Stimulated activated CD4-positive, alpha-beta T cell treated with anti-CD3 and anti-CD28 coated beads, Interleukin-15, amount 100 ng/mL, for 1 hour (primary cell): ENCODE measurements at places on chromosomes 1 and 21.

DNA sequence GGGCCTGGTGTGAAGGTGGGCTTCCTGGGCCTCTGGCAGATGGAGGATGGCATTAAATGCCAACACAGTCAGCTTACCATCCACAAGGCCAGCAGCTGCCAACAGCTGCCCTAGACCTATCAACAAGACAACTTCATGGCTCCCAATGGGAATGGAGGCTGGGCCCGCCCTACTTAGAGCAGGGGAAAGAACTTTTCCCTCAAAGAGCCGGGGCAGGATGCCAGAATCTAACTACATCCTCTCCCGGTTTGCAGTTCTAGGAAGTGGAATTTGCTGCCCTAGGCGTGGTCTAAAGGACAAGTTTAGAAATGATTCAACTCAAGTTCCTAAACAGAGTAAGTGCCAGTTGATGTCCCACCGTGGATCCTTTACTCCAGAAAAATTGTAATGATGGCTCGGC is 13.1 kb downstream of the ICMT start:
- DNase-seq = no peak

DNA sequence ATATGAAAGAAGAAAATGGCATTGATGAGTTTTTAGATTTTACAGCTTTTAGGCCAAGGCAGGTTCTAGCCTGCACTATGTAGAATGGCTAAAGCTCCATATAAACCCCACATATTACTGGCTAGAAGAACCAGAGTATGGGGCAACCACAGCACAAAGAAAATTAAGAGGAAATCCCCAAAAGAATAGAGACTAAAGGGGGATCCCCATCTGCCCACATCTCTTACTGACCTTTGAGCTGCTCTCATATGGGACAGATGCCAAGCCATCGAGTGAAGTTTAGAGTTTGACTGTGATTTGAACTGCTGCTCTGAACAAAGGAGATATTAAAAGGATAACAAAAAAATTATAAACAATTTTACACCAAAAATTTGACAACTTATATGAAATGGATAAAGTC is 102.2 kb upstream of the HAO2 start:
- no peak for DNase-seq

GRCh38 chr1:62362061-62362917 is 43.1 kb upstream of the KANK4 start:
- no peak for DNase-seq

DNA sequence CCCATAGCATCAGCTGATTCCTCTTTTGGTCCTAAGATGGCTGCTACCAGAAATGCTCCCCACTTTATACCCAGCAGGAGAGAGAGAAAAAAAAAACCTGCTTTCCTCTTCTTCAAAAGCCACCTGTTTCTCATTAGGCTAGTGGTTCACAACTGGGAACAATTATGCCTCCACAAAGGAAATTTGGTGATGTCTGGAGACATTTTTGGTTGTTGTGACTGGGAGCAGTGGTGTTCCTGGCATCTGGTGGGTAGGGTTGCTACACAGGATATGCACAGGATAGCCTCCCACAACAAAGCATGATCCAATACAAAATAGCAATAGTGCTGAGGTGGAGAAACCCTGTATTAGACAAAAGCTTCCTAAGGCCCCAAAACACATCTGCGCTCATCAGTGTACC is 38.5 kb upstream of the SGIP1 start:
- no peak for DNase-seq

GRCh38 chr1:107172450-107173170 is 31.8 kb downstream of the NTNG1 start:
- DNase-seq = no peak

- DNase-seq = no peak
Measured at GRCh38 chr1:51898090-51898734, 19.7 kb upstream of the NRDC start.

GRCh38 chr1:164320790-164321731 is 237.9 kb upstream of the PBX1 start:
- DNase-seq = no peak

- DNase-seq = no peak
Measured at GRCh38 chr1:26811708-26812107, 14.8 kb upstream of the ZDHHC18 start.

GRCh38 chr21:26148071-26148839 is 22.3 kb downstream of the APP start:
- DNase-seq = no peak

DNA sequence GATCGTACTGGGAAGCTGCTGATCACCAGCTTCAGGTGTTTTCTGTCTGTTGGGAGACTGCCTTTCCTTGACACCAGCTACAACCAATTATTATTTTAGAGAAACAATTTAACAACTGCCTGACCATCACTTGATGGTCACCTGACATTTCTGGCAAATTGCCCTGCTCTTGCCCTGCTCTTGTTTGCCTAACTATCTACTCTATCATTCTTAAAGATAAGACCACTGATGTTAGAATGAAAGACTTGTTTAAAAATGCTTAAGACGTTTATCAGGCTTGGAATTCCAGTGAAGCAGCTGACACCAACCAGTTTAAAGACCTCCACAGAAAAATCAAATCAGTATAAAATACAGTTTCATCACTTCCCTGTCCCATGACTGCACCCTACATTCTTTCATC is 423.3 kb upstream of the CAMK1G start:
- DNase-seq = no peak

DNA sequence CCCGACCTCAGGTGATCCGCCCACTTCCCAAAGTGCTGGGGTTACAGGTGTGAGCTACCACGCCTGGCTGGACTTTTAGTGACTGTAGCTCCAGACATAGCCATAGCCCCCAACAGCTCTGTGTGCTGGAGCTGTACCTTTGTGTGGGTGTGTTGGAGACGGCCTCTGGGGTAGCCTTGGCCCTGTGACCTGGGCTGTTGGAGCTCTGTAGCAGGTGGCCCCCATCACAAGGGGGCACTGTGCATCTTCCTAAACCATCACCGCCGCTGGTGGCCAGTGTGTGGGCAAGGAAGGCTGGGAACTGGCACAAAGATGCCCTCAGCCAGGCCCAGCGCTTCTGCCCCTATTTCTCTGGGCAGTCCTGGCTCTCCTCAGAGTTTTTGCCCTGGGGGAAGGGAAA is 38.4 kb upstream of the FOXO6 start:
- no peak for DNase-seq

DNA sequence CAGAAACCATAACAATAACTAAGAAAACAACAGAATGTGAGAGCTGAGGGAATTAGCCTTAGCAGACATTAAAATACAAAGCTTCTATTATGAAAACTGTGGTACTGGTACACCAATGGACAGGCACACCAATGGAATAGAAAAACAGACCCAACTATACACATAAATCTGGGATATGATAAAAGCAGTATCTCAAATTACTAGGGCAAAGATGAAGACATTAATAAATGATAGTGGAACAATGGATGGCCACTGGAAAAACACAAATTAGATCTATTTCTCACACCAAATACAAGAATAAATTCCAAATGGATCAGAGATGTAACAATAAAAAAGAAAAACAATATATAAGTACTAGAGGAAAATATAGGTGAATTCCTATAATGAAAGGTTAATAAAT is 65.4 kb upstream of the SLFNL1 start:
- DNase-seq = no peak

- no peak for DNase-seq
Measured at GRCh38 chr1:200351425-200351824, 58.4 kb downstream of the ZNF281 start.

DNA sequence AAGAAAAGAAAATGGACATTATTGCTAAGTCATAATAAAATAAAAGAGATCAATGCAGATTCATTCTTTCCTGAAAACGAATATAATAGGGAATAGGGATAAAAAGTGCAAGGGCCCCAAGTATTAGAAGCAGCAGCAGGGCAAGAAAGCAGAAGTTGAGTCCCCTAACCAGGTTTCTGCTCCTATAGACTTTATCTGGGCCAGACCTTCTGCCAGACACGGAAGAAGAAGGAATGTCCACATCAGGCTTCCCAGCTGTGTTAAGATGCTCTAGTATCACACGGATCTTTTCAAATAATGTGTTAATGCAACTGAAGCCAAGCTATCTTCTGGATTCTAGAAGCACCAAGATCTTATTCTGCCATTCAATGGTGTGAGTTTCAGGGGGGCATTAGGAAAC is 26.9 kb downstream of the CD244 start:
- no peak for DNase-seq

DNA sequence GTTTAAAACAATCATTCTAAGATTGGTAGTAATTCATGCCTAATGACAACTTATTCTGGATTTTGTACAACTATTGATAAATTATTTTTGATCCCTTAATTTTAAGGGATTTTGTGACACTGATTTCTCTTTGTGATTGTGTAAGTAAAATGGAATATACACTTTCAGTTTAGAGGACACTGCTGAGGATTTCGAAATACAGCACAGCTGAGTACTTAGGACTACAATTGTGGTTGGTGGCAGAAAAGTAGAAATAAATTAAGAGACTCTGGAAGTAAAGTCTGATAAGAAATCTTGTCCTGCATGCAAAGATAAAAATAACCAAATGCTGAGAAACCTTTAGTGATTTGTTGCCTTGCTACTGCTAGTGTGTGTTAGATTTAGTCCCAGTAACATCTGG is 40.0 kb downstream of the TYW3 start:
- DNase-seq = no peak

- no peak for DNase-seq
Measured at GRCh38 chr1:235024711-235025421, 103.8 kb downstream of the TOMM20 start.

GRCh38 chr1:63612564-63612963 is 19.4 kb downstream of the PGM1 start:
- no peak for DNase-seq

DNA sequence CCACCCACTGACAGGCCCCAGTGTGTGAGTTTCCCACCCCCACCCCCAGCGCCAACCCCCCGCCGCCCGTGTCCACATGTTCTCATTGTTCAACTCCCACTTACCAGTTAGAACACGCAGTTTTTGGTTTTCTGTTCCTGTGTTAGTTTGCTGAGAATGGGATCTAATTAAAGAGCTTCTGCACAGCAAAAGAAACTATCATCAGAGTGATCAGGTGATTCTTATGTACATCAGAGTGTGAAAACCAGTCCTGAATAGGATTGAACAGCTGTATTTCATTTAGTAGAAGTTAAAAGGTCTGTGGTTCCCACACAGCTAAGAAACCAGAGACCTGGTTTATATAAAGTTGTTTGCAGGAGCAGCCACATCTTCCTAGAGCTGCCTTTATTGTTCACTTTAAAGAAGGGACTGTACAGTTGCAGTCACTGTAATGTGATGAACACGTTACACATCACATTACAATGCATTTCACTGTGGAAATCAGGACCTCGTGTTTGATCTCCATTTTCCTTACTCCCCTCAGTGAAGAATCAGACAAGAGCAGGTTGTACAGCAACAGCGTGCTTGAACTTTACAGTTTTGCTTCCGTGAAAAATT is 1.2 kb downstream of the GBP6 start:
- no peak for DNase-seq

GRCh38 chr1:21292503-21292983 is 2.3 kb upstream of the ECE1 start:
- no peak for DNase-seq

- DNase-seq = no peak
Measured at GRCh38 chr1:2388004-2388913, 3.1 kb downstream of the MORN1 start.

- peak; percentile 93 for DNase-seq
Measured at GRCh38 chr1:35192056-35192852, 691 bp downstream of the SFPQ start.

DNA sequence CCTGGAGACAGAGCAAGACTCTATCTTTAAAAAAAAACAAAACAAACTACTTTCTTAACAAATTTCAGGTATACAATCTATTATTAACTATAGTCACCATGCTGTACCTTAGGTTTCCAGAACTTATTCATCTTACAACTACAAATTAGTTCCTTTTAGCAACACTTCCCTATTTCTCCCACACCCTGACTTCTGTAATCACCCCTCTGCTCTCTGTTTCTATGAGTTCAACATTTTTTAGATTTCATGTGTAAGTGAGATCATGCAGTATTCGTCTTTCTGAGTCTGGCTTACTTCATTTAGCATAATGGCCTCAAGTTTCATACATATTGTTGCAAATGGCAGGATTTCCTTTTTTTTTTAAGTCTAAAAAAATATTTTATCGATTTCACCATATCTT is 77.9 kb upstream of the LPGAT1 start:
- DNase-seq = no peak

- no peak for DNase-seq
Measured at GRCh38 chr1:40980453-40981121, 1.1 kb downstream of the CTPS1 start.

- DNase-seq = no peak
Measured at GRCh38 chr1:36796106-36796590, 238.2 kb downstream of the GRIK3 start.

DNA sequence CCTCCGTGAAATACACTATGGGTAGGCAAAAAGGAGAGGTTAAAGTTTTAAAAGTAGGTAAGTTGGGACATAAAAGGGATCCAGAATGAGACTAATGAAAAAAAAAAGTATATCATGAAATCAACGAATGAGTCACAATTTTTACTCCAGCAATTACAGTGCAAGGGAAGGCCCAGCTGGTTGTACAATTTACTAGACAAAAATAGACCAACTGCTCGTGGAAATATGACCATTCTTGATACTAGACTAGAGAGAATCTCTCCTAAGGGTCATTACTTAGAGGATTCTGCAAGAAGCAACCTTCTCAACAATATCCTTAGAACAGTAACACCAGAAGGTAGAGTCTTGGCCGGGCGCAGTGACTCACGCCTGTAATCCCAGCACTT is 55.1 kb upstream of the EFHD2 start:
- DNase-seq = no peak

GRCh38 chr21:43869486-43870325 is 4.7 kb downstream of the AGPAT3 start:
- no peak for DNase-seq

DNA sequence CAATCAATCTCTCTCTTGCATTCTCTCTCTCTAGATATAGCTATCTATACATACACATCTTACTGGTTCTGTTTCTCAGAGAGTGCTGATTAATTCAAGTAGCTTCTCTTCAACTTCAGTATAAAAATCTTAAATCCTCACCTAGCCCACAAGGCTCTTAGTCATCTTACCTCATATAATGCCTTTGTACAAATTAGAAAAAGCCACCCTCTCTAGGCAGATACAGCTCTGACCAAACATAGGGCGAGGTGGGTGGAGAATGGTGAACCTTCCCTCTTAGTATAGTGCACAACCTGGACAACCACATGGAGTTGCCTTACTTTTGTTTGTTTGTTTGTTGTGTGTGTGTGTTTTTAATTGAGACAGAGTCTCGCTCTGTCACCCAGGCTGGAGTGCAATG is 5.1 kb upstream of the INAVA start:
- DNase-seq = no peak
